ENCODE measurements at places on chromosomes 13 and 19. TPM values are rescaled to one million over a fixed set of nuclear protein-coding genes. Genes with fewer than 3 reads are reported as not detected.

GRCh38 chr19:18513868-18514267 is 8.0 kb downstream of the ELL start:
- H3K4me1 ChIP-seq = no peaks in the 10 kb centered on the region
- H3K27me3 ChIP-seq = no peaks in the 10 kb centered on the region
- no peak for DNase-seq
- no peaks in the 10 kb centered on the region for H3K36me3 ChIP-seq

GRCh38 chr13:53901593-53901992 is 873.0 kb downstream of the OLFM4 start:
- no peak overlapping the region for H3K4me3 ChIP-seq
- no peaks in the 10 kb centered on the region for H3K27me3 ChIP-seq
- no peak overlapping the region for H3K27ac ChIP-seq

DNA sequence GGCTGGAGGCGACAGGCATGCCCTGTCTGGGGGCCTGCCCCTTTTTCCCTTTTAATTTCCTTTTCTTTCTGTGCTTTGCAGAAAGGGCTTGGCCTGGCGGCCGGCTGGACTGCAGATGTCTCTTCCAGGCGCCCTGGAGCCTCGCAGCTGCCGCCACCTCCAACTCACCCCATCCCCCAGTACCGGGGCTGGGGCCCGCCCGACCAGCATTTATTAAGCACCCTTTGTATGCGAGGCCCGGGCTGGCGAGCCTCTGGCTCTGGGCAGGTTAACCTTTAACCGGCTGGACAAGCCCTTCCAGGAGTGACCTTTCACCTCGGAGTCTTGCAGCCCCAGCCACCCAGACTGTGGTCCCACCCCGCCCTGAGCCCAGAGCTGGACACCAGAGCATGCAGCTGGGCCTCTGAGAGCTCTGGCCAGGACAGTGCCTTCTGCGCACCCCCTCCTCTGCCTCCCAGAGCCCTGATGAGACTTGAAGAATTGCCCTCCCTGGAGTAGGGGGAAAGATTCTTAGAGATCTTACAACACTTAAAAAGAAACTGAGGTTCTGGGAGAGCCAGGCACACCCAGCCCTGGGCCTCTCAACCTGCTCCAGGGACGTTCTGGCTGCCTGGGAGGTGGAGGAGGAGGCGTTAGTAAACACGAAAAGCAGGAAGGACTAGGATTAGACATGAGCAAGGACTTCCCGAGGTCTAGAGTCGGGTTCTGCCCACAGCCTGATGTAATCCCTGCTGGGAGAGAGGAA is 1.1 kb upstream of the NR2F6 start:
- H3K27ac ChIP-seq = peak overlapping the region; percentile 97
- H3K4me1 ChIP-seq = peaks cover 7% of the 10 kb centered on the region
- H3K36me3 ChIP-seq = no peaks in the 10 kb centered on the region
- peak overlapping the region; percentile 49 for H3K4me3 ChIP-seq
- DNase-seq = no peak

DNA sequence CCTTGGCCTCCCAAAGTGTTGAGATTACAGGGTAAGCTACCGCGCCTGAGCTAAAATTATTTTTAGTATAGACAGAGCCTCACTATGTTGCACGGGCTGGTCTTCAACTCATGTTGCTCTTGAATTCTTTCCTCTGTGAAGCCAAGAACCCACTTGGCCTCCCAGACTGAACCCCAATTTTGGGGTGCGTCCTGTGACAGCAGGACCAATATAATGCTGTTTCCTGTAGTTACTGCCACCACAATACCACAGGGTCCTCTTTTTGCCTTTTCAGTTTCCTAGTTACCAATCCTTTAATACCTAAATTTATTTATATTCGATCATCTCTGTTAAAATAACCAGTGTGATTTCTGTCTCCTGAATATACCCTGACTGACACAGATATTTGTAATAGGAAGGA is 32.9 kb downstream of the TSKS start:
- H3K4me3 ChIP-seq = no peak overlapping the region
- no peak for DNase-seq
- no peaks in the 10 kb centered on the region for H3K36me3 ChIP-seq
- H3K4me1 ChIP-seq = no peaks in the 10 kb centered on the region

GRCh38 chr13:40613192-40613818 is 53.1 kb downstream of the FOXO1 start:
- no peaks in the 10 kb centered on the region for H3K4me1 ChIP-seq
- no peak for DNase-seq
- H3K4me3 ChIP-seq = no peak overlapping the region
- H3K27me3 ChIP-seq = no peaks in the 10 kb centered on the region

C1QTNF9B gene
- not detected for total RNA-seq

CLDN10 gene
- total RNA-seq = 0.64 TPM

DNA sequence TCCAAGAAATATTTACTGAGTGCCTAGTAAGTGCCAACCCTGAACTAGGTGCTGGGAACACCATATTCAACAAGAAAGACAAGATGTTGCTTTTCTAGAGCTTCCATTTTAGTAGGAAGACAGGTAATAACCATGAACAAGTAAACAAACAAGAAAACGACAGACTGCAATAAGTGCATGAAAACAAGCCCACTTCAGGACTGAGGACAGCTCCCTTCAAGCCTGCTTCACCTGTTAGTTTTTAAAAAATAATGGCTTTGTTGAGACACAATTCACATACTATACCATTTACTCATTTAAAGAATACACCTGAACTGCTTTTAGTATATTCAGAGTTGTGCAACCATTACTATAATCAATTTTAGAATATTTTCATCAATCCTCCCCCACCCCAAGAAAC is 30.4 kb downstream of the CYP4F22 start:
- H3K36me3 ChIP-seq = no peaks in the 10 kb centered on the region
- no peaks in the 10 kb centered on the region for H3K27me3 ChIP-seq
- DNase-seq = no peak
- no peak overlapping the region for H3K4me3 ChIP-seq

- no peak overlapping the region for H3K4me3 ChIP-seq
- H3K27ac ChIP-seq = no peak overlapping the region
- no peaks in the 10 kb centered on the region for H3K4me1 ChIP-seq
Observed at GRCh38 chr13:39552246-39552645, 50.7 kb downstream of the LHFPL6 start.

GRCh38 chr13:42377640-42378382 is 105.9 kb downstream of the AKAP11 start:
- H3K36me3 ChIP-seq = no peaks in the 10 kb centered on the region
- H3K4me1 ChIP-seq = no peaks in the 10 kb centered on the region
- H3K27ac ChIP-seq = no peak overlapping the region
